Stimulated activated CD8-positive, alpha-beta memory T cell treated with anti-CD3 and anti-CD28 coated beads, Interleukin-15, amount 100 ng/mL, for 24 hours (primary cell): ENCODE measurements at places on chromosomes 6 and 20.

- DNase-seq: no peak
Measured at GRCh38 chr20:56829788-56830385, 200.8 kb downstream of the TFAP2C start.

DNA sequence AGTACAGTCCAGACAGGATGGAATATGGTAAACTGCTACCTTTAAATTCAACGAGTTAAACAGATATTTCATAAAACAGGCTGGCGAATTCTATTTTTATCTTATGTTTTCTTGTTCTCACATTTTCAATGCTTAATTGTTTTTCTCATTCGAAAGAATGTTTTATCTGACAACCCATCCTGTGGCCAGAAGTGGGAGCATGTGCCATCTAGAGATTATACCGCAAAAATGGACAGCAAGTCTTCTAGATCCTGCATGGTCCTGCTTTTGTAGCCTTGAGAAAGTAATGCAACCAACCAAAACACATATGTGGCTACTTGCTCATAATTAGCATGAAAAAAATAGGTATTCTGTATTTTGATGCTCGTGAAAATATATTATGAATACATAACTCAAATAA, 30.7 kb downstream of the TUBB2B start:
- no peak for DNase-seq

GRCh38 chr6:34465531-34466241, at the start of gene PACSIN1:
PACSIN1 (plus strand) TSS chr6:34466076; CDS start chr6:34526306, 60,230 bp downstream.
- DNase-seq: no peak

DNA sequence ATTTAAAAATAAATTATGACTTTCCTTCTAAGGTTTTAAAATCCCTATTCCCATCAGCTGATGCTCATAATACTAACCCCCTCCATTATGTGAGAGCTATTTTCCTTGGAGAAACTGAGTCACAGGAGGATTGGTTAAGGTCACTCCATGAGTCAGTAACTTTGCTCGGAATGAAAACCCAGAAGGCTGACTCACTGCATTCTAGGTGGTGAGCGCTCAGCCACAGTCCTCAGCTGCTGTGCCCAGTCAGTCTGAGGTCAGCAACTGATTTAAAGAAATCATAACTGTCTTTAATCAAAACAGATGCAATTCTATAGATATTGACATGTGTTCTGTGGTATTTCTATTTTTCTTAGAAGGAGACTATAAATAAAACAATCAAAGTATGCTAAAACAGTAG, 359.2 kb downstream of the GJA1 start:
- no peak for DNase-seq

- DNase-seq: no peak
Measured at GRCh38 chr20:7903429-7903828, 36.8 kb downstream of the HAO1 start.

DNA sequence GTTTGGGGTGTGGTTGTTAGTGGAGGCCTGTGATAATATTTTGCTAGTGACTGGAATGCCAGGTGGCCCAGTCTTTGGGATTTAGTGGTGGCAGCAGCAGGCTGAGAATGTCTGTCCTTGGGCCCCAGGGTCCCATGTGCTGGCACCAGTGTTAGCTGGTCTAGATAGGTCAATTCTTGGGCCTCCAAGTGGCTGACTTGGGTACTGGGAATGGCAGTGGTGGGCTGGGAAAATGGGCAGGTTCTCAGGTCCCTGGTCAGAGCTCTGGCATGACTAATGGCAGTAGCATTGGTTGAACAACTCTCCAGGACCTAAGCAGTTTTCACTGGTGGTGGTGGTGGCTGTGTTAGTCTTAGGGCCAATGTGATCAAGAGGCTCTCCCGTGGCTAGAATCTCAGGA, 50.3 kb downstream of the OLIG3 start:
- no peak for DNase-seq
